NCI-H1048 (cell line): ENCODE measurements at places on chromosomes 1 and 21.

GRCh38 chr1:46568461-46568891 lies 17.0 kb upstream of the KNCN start:
- DNase-seq, result no peak

DNA sequence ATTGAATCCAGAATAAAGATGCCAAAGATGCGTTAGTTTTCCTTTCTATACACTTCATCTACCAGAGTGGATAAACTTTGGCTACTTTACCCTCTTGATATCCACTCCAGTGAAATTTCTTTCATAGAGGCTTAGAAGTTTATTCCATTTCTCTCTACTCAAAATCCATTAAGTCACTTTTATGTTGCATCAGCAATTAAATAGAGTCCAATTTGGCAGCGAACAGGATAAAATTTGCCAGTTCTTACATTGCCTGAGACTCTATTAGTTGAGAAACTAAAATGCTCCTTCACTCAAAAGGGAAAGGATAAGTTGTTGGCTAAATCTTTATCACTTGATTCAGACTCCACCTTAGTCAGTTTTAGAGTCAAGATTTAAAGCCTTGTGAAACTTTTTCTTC lies 57.9 kb downstream of the ACBD6 start:
- DNase-seq, result no peak

- no peak for DNase-seq
Measured at GRCh38 chr1:65050735-65051134, 84.4 kb upstream of the JAK1 start.

DNA sequence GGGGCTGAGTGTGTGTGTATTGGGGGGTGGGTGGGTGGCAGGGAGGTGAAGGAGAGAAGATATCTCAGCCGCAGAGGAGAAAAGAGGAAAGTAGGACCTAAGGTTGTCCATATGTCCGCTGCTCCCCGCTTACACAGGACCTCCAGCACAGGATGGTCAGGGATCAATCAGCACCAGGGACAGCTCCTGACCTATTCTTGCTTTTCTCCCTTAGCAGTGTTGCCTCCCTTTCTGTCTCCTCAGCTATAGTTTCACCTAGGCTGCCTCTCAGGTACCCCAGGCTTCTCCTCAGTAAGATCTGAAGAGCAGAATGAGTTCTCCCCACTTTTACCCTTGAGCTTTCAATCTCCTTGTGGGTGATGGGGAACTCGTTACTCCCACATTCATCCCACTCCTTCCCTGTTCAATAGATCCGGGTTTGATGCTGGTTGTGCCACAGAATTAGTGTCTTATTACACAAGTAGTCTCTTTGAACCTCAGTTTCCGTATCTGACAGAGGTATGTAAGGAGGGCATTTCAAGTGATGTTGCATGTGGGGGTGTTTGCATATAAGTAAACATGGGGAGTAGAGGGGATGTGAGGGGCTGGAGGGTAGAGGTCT lies 1.4 kb upstream of the DPH2 start:
- no peak for DNase-seq

DNA sequence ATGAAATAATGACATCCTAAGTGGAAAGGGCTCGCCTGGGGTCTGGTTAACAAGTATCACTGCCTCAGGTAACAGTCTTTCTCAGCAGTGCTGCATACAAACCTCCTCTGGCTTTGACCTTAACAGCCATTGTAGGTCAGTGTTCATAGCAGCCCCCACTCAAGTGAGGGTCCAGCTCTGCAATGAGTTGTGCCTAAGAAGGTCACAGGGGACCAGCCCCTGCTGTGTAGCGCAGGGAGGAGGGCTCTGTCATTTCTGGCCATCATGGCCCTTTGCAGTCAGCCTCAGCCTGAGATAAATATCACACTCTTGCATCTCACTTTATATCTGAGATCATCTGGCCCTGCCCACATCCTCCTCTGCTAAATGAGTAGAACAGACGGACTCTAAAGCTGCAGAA lies 18.1 kb upstream of the MYSM1 start:
- DNase-seq, result no peak

DNA sequence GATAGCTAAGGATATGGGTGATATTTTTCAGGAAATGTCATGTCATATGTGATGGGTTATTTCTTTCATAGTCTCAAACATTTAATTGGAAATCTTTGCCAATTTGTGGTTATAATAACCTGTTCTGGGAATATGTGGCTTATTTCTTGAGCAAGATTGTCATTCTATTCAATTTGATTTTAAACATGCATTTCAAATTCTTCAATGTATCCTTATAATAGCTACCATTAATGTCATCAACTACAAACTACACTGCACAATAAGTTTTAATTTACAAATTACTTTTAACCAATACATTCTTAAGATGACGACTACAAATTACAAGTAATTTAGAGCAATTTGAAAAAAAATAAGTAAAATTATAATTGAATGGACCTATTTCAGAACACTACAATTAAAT lies 164.9 kb downstream of the BRINP3 start:
- DNase-seq, result no peak

DNA sequence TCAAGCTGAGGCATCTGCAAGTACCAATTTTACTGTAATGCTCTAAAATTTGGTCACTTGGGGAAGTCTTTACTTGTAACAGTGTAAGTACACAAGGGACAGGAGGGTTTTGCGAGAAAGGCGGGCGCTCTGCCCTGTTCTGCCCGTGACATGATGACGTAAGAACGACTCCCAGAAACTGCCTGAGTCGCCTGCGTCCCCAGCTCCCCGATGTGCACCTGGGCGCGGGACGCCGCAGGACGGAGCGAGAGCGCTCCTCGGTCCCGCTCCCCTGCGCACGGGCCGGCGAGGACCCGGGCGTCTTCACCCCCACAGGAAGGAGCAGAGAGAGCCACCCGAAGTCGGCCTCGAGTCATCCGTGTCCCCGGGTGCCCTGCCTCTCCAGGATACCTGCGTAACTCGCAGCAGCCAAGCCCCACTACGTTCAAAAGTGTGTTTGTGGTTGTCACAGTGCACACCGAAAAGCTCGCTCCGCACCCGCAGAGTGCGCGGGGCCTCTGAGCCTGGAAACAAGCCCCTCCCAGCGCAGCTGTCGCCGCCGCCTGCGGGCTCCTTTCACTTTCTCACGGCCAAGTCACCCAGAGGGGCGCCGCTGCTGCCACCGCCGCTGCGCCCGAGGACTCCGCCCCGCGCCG lies 3.3 kb upstream of the ZBTB18 start:
- no peak for DNase-seq

DNA sequence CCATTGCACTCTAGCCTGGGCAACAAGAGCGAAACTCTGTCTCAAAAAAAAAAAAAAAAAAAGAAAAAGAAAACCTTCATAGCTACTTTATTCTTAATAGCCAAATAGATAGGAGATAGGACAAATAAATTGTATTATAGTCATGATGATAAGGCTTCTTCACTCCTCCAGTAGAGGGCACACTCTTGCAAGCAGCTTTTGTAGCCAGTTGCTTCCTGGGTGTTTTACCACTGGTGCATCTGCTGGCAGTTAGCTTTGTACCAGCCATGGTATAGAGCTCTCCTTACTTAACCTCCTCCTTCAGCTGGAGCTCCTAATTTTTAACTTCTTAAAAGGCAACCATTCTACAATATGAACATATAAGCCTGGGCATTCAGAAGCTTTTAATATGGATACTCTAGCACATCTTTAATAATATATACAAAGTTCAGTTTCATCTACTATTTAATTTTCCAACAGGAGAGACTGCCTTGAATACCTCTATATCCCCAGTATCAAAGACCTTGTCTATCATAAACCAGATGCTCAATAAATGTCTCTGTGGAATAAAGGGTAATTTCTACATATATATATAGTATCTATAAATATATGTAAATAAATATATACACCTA lies 35.8 kb downstream of the EVI5 start:
- no peak for DNase-seq

GRCh38 chr1:162590101-162590500 lies 28.6 kb downstream of the UAP1 start:
- DNase-seq, result no peak

DNA sequence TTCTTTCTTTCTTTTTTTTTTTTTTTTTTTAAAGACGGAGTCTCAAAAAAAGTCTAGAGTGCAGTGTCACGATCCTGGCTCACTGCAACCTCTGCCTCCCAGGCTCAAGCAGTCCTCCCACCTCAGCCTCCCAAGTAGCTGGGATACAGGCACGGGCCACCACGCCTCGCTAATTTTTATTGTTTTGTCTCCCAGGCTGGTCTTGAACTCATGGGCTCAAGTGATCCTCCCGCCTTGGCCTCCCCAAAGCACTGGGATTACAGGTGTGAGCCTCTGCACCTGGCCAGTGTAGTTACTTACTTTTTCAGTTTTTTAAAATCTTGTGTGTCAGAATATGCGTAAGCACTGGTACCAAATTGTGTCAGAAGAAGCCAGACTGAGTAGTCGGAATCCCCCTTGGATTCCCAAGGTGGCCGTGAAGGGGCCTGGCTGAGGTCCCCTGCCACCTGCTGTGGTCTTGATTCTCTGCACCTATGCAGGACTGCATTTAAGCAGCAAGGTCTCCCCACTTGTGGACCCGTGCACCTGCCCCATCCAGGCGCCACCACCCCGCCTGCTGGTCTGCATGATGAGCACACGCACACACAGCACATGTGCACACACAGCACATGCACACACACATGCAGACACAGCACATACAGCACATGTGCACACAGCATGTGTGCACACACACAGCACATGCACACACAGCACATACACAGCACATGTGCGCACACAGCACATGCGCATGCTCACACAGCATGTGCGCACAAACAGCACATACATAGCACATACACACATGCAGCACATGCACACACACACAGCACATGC lies 47.5 kb downstream of the PCNT start:
- no peak for DNase-seq

GRCh38 chr1:45490121-45490625 lies 790 bp downstream of the TESK2 start:
- no peak for DNase-seq

GRCh38 chr21:43303275-43304178 lies 123.4 kb downstream of the SIK1 start:
- no peak for DNase-seq

- DNase-seq, result no peak
Measured at GRCh38 chr1:110542725-110543124, 23.8 kb upstream of the KCNA10 start.

GRCh38 chr21:25643486-25643885 lies 4.4 kb downstream of the JAM2 start:
- no peak for DNase-seq

DNA sequence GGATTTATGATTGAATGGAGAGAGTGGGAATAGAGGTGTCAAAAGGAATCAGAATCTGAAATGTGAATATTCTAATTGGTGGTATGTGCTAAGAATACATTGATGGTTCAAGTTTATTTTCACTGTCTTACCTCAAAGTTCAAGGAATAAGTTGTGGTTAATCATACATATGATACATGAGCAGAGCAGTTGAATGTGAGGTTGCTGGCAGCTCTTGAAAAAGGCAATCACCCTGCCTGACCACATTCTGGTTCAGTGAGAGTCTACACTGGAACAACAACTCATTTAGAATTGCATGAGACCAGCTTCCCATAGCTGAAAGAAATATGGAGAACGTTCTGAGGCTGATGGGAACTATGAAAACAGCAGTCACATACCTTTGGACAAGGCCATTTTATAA lies 68.3 kb upstream of the ARHGAP29 start:
- no peak for DNase-seq

DNA sequence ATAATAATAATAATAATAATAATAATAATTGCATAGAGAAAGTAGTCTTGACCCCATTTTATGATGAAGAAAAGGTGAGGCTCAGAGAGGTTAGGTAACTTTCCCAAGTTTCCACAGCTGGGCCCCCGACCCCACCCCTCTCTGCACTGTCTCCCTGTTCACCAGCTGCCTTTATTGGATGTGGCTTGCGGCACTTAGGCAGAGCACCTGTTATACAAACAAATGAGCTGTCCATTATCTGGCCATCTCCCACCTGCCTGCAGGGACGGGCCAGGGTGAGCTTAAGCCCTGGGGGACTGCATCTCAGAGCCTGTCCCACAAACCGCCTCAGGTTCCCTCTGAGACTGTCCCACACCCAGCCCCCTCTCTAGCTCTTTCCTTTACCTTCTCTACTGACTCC lies 10.1 kb upstream of the EFNA1 start:
- no peak for DNase-seq

DNA sequence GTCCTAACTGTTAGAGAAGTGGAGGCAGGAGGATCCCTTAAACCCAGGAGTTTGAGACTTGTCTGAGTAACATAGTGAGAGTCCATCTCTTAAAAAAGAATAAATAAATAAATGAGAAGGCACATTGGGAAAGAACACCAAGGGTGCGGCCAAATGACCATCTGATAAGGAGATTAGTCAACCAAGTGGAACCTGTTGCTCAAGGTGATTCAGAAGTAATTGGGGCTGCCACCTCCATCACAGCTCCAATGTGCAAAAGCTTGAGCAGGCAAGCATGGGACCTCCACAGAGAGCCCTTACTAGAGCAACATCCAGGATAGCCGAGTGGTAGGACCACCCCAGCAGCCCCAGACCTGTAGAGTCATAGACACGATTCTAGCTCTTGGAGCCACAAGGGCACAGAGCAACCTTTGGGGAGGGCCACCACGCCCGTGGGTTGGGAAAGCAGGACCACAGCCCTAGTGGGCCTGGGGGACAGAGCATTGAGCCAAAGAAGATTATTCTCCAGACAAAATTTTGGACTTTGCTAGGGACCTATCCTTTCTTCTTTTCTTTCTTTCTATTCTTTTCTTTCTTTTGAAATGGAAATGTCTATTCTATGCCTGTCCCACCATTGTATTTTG lies 40.9 kb downstream of the KCNK1 start:
- DNase-seq, result no peak

GRCh38 chr1:226364901-226365565 lies 42.9 kb downstream of the PARP1 start:
- DNase-seq, result no peak

DNA sequence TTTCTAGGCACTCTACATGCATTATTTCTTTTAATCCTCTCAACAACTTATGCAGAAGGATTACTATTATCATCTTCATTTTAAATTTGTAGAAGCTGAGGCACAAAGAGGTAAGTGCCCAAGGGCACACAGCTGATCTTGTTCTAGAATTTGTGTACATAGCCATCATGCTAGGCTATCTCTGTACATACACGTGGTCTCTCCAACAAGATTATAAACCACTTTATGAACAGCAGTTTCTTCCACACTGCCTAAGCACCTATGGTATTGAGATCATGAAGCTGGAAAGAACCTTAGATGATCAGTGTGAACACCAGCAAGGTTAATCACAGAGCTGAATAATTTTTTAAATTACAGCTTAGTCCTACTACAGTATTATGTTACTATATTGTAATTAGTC lies 28.9 kb downstream of the UCHL5 start:
- DNase-seq, result no peak
